CD4-positive, alpha-beta T cell treated with Interleukin-4 for 1 hour (primary cell): ENCODE measurements at places on chromosomes 13 and 19.
A peak's percentile ranks its signal among the peaks of the same experiment; 100 is the strongest.

DNA sequence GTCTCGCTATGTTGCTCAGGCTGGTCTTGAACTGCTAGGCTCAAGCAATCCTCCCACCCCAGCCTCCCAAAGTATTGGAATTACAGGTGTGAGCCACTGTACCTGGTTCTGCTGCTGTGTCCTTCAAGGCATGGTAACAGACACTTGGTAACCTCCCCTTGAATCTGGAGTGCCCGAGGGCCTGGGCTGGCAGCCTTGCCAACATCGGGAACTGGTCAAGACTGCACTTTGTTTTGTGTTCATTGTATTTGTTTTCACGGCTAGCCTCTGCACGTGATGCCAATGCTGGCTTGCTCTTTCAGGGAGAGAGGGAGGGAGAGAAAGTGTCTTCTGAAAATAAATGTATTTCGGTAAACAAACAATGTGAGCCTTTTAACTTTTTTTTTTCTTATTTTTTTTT, 12.0 kb downstream of the CERS4 start:
- DNase-seq, result no peak

GRCh38 chr13:98761986-98762616, 9.6 kb upstream of the SLC15A1 start:
- DNase-seq, result no peak

DNA sequence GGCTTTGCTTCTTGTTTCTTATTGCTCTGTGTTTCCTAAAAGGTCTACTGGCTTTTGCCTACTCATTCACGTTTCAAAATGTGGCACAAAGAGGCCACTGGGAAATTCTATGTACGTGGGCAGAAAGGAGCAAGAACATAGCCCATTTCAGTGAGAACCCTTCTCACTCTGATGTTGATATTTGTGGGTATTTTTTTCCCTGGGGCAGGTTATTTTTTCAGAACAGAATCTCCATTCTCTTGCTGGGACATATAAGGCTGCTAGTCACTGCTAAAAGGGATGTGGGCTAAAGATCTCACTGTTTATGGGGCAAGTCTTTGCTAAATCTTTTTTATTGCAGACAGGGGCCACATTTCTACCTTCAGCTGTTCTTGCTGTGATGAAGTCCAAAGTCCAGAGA, 27.1 kb downstream of the EDNRB start:
- no peak for DNase-seq

DNA sequence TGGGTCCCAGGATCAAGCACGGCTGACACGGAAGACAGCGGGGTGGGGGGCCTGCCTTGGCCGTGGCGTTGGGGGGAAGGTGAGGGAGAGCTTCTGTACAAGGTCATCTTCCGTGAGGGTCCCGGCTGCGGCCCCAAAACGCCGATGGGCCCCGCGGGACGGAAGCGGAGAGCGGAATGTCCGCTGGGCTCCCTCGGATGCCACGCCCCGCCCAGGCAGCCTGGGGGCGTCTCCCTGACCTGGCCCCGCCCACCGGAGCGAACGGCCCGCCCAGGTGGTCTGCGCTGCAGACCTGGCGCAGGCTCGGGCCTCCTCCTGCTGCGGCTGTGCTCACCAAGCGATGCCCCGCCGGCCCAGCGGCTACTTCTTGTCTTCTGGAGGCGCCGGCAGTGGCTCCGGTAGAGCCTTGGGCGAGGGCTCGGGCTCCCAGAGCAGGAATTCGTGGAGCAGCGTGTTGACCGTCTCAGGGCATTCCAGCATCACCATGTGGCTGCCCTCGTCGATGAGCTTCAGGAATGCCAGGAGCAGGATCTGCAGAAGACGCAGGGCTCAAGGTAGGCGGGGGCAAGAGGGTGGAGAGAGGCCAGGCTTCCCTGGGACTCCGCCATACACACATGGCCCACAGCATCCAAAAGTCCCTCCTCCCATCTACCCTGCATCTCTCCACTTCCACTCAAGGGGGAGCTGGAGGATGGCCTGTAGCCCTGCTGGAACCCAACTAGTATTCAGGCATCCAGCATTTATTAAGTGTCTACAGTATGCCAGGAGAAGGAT, 10.7 kb downstream of the ABHD8 start:
- DNase-seq, result peak; percentile 84

DNA sequence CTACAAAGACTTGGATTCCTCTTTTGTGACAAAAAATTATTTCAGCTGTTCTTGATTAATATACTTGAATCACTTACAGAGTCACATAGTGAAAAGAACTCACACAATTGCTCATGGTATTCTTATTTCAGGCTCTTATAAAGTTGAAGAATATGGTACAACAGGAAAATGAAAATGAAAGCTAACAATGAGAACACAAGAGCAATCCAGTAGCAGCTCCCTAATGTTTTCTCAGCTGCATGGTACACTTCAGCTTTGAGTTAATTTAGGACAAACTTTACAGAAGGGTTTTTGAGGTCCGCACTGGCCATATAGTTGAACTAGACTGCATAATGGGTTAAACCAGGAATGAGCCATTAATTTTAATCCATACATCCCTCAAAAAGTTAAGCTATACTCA, 1261.8 kb downstream of the SLITRK5 start:
- no peak for DNase-seq

DNA sequence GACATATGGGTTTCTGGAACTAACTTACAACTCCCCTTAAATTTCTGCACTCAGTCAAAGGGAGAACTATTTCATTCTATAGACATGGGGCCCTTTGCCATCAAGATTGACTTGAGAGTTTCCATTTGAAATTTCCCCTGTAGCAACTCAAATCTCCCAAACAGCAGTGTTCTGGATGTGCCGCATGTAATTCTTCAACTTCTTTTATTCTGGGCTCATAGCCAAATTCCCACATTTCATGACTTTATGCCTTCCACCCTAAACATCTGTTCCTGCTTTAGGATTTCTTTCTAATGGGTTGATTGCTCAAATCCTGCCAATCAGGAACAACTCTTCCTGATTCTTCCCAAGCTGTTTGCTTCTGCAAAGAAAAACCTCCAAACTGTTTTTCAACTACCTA, 336.0 kb downstream of the TBC1D4 start:
- DNase-seq, result no peak

DNA sequence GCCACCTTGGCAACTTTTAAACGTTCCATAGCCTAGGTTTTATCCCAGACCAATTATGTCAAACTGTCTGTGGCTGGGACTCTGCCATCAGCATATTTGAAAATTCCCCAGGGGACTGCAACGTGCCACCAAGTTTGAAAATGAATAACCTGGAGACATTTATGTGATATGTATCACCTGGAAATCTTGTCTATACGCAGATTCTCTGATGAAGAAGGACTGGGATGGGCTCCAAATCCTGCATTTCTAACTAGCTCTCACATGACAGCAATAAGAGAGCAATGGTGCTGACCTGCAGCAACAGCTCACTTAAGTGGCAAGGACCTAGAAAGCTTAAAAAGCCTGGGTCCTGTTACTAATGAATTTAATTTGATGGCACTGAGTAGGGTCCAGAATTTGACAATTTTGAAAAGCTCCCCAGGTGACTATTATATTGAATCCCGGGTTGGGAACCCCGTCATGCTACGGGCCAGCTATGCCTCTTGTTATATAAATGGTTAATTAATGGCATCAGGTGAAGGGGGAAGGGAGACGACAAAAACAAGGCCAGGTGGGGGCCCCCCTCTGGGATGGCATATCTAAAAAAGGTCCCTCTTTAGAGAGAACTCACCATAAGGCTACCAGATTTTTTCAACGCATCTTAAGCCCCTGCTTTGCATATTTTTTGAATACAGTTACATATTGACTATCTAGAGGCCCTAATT, 213.7 kb downstream of the ZIC5 start:
- no peak for DNase-seq

DNA sequence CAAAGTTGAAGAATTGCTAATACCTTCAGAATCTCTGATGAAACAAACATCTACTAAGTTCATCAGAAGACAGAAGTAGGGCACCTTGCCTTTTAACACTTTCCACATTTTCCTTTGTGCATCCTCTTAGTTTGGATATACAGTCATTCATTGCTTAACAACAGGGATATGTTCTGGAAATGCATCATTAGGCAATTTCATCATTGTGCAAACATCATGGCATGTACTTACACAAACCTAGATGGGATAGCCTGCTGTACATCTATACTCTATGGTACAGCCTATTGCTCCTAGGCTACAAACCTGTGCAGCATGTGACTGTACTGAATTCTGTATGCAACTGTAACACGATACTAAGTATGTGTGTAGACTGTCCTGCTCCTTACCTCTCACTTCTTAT, 169.8 kb downstream of the SUCLA2 start:
- DNase-seq, result no peak

- no peak for DNase-seq
Observed at GRCh38 chr13:75986818-75987217, 350.7 kb downstream of the LMO7 start.

DNA sequence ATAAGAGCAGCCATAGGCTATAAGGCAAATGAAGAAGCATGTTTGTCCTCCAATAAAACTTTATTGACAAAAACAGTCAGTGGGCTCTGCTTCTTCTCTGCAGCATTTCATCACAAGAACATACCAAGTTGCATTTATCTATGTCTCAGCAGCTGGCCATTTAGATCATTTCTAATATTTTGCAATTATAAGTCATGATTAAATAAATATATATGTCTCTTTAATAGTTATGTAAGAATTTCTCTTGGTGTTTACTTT, 153.5 kb downstream of the RFC3 start:
- no peak for DNase-seq

- DNase-seq, result no peak
Observed at GRCh38 chr13:50521006-50521830, 322.3 kb downstream of the DLEU7 start.

- no peak for DNase-seq
Observed at GRCh38 chr13:80547341-80547740, 206.4 kb upstream of the SPRY2 start.

- peak; percentile 62 for DNase-seq
Observed at GRCh38 chr13:46551410-46552302, 1.3 kb upstream of the LRCH1 start.

GRCh38 chr19:45884682-45885555, 1.0 kb downstream of the IRF2BP1 start:
- DNase-seq, result no peak
